ENCODE measurements at places on chromosomes 3 and 15. TPM values are rescaled to one million over a fixed set of nuclear protein-coding genes. Genes with fewer than 3 reads are reported as not detected.

GRCh38 chr3:35295906-35296305 is 343.4 kb upstream of the ARPP21 start:
- no peaks in the 10 kb centered on the region for H3K4me1 ChIP-seq
- H3K4me3 ChIP-seq, result no peak overlapping the region
- no peak for DNase-seq
- H3K27me3 ChIP-seq, result no peaks in the 10 kb centered on the region

The PTX3 gene
- not detected for total RNA-seq

DNA sequence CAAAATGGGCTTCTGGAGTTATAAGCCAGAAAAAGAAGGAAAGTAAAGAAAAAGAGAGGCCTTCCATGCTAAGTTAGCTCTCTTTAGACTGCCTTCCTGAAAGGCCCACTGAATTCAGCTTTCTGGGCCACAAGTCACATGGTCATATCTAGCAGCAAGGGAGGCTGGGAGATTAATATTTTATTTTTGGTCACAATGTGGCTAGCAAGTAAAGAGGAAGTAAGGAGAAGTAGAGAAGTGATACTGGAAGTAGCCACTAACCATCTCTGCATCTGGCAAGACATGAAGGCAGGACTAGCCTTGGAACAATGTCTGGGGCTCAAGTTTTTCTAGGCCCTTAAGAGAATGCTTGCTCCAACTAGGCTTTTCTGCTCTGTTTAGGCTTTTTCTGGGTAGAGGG is 81.8 kb upstream of the UBE2E1 start:
- no peak overlapping the region for H3K4me3 ChIP-seq
- H3K36me3 ChIP-seq, result no peaks in the 10 kb centered on the region
- no peak for DNase-seq

- peaks cover 16% of the 10 kb centered on the region for H3K4me1 ChIP-seq
- no peak overlapping the region for H3K4me3 ChIP-seq
- no peak for DNase-seq
- no peak overlapping the region for H3K27ac ChIP-seq
- H3K36me3 ChIP-seq, result no peaks in the 10 kb centered on the region
These were observed 36.8 kb upstream of the TNFSF10 start for GRCh38 chr3:172560026-172560425.

The CLDN18 gene
- total RNA-seq, result not detected

DNA sequence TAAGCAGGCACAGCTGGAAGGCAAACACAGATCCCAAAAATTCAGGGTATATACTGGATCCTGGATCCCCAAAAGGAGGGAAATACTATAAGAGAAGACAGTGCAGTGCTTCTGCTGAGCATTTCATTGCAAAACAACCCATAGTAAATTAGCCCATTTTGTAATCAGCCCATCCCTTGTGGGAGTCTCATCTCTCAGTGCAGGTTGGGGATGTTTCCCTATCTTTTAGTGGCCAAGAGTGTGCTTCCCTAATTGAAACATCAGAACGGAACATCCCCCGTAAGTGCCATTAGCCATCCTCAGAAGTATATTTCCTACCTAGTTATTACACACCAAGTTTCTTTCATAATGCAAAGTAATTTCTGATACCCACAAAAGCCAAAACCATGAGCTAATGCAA is 11.2 kb upstream of the MTMR14 start:
- no peak for DNase-seq
- no peak overlapping the region for H3K4me3 ChIP-seq
- no peaks in the 10 kb centered on the region for H3K27me3 ChIP-seq

- H3K4me1 ChIP-seq, result no peaks in the 10 kb centered on the region
- no peak overlapping the region for H3K27ac ChIP-seq
- no peak overlapping the region for H3K4me3 ChIP-seq
- H3K36me3 ChIP-seq, result no peaks in the 10 kb centered on the region
These were observed 184.9 kb downstream of the ZBTB20 start for GRCh38 chr3:114962189-114962588.

The RHCG gene
- total RNA-seq, result not detected

GRCh38 chr3:31918179-31919150 is 62.6 kb downstream of the OSBPL10 start:
- H3K4me1 ChIP-seq, result peaks cover 8% of the 10 kb centered on the region
- no peaks in the 10 kb centered on the region for H3K27me3 ChIP-seq
- H3K36me3 ChIP-seq, result no peaks in the 10 kb centered on the region
- DNase-seq, result no peak

The ADAMTS17 gene
- total RNA-seq, result 1.2 TPM

DNA sequence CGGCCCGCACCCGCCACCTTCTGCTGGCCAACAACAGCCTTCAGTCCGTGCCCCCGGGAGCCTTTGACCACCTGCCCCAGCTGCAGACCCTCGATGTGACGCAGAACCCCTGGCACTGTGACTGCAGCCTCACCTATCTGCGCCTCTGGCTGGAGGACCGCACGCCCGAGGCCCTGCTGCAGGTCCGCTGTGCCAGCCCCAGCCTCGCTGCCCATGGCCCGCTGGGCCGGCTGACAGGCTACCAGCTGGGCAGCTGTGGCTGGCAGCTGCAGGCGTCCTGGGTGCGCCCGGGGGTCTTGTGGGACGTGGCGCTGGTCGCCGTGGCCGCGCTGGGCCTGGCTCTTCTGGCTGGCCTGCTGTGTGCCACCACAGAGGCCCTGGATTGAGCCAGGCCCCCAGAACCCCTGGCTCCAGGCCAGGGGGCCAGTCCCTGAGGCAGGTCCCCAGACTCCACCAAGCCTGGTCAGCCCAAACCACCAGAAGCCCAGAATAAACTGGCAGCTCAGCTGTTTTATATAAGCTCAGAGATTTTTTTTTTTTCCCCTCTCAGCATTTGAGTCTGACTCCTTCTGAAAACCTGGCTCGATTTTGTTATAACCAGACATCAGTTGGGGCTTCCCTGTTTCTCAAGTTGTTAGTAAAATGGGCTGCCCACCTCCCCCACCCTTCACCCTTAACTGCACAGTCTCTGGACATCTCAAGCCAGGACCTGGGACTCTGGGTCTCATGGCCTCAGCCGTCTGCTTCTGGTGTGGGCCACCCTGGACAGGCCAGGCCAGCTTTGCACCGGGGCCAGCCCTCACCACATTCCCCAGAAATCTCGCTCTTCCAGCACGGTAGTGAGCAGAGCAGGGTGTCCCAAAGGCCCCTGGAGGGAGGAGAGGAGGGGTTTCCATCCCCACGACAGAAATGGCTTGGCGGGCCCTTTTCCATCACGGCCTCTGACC is 1.6 kb downstream of the GP9 start:
- no peaks in the 10 kb centered on the region for H3K36me3 ChIP-seq
- no peak for DNase-seq
- H3K4me3 ChIP-seq, result no peak overlapping the region
- no peak overlapping the region for H3K27ac ChIP-seq

DNA sequence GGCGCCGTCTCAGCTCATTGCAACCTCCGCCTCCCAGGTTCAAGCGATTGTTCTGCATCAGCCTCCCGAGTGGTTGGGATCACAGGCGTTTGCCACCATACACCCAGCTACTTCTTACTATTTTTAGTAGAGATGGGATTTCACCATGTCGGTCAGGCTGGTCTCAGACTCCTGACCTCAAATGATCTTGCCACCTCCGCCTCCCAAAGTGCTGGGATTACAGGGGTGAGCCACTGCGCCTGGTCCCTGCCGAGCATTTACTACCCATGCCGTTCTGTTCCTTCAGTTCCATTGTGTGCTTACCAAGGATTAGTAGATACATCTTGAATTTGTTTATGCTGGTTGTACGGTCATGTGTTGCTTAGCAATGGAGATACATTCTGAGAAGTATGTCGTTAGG is 10.3 kb downstream of the CHD2 start:
- H3K4me3 ChIP-seq, result peak overlapping the region; percentile 2
- no peaks in the 10 kb centered on the region for H3K27me3 ChIP-seq
- no peaks in the 10 kb centered on the region for H3K36me3 ChIP-seq
- H3K4me1 ChIP-seq, result peaks cover 93% of the 10 kb centered on the region
- DNase-seq, result no peak

The FBXW12 gene
- total RNA-seq, result not detected

The PCOLCE2 gene
- not detected for total RNA-seq

GRCh38 chr3:40588406-40588805 is 63.6 kb downstream of the ZNF621 start:
- no peak for DNase-seq
- H3K4me3 ChIP-seq, result no peak overlapping the region
- no peak overlapping the region for H3K27ac ChIP-seq
- no peaks in the 10 kb centered on the region for H3K4me1 ChIP-seq
- H3K36me3 ChIP-seq, result no peaks in the 10 kb centered on the region
- no peaks in the 10 kb centered on the region for H3K27me3 ChIP-seq

Measured in CD8-positive, alpha-beta memory T cell (primary cell).